ENCODE measurements at places on chromosomes 3 and 15.

- no peak for DNase-seq
These were observed 31.7 kb upstream of the CEMIP start for GRCh38 chr15:80747317-80748053.

GRCh38 chr15:75523011-75523410, 56.1 kb downstream of the PTPN9 start:
- no peak for DNase-seq

DNA sequence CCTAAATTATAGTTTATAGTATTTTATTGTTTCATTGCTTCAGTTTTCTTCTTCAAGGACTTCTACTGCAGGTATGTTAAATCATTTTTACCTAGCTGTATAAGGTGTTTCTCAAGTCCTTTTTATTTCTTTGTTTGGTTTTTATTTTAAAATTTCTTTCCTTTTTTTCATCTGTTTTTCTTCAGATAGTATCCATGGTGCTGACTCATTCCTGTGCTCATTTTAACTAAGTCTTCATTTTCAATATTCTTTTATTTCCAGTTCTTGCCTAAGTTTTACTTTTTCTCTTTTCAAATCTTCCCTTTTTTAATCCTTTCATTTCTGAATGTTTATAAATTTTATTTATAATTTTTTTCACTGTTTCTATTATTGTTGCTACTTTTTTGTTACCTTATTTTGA, 42.3 kb upstream of the STIMATE start:
- no peak for DNase-seq

GRCh38 chr3:152175528-152175889, 93.2 kb upstream of the MBNL1 start:
- no peak for DNase-seq
